ENCODE measurements at places on chromosomes 6 and 20.

- DNase-seq: no peak
These were observed 17.2 kb upstream of the CRIP3 start for GRCh38 chr6:43325876-43326275.

- DNase-seq: no peak
These were observed 82.2 kb upstream of the OPRM1 start for GRCh38 chr6:153956808-153957207.

- no peak for DNase-seq
These were observed 6.9 kb upstream of the OR12D2 start for GRCh38 chr6:29388533-29388932.

DNA sequence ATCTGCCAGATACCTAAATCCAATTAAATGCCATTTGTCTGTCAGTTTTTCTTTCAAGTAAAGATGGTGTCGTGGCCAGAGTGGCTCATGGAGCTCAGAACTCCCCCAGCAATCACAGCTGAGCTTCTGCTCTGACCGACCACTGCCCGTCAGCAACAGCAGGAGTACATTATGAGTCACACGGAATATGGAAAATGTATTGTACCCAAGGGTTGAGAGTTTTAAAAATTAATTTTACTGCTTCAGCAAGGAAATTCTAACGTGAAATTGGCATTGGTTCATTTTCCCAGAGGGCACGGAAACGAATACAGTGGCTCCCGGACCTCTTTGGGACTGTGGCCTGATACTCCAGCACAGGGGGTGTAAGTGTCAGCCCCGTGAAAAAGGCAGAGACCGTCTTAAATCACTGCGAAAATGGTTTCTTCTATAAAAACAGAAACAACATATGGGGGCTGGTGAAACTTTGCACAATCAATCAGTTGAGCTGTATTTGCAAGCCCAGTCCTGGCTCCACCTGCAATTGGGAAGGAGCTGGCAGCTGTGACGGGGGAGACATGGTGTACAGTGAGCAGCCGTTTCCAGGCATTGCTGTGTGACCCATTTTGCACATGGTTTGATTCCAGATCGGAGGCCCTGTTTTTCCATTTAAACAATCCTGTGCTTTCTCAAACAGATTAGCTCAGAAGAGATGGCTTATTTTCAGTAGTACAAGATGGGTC is 12.8 kb downstream of the NPEPL1 start:
- no peak for DNase-seq

- no peak for DNase-seq
These were observed 148.2 kb upstream of the GGTLC1 start for GRCh38 chr20:24136659-24137246.

DNA sequence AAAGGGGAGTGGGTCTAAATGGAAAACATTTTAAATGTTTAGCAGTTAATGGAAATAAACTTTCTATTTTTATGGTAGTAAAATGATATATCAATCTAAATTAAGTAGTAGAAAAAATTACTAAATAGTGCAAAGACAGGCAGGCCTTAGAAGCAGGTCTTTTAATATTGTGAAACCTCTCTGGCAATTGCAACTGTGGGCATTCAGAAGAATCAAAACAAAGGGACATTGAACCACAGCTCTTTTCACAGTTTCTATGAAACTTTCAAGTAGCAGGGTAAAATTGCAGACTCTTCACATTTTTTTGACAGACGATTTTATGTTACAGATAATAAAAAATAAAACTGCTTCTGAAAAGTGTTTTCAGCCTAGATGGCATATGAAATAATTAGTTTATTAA is 533.7 kb downstream of the BCKDHB start:
- DNase-seq: no peak

- DNase-seq: no peak
These were observed 110.8 kb downstream of the TNFAIP3 start for GRCh38 chr6:137977814-137978213.

DNA sequence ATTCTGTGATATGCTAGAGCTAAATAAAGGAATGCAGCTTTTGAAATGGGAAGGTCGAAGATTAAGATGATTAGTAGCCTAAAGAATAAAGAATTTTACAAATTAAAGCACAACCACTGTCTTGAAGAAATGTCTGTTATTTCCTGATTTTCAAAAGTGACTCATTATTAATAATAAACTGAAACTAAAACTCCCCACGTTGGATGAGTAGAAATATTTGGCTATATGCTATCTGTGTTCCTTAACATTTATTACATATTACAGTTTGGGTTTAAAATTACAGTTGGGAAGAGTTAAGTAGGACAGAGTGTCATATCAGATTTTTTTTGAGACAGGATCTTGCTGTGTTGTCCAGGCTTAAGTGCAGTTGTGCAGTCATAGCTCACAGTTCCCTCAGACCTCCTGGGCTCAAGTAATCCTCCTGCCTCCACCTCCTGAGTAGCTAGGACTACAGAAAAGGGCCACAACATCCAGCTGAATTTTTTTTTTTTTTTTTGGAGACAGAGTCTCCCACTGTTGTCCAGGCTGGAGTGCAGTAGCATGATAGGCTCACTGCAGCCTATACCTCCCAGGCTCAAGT is 47.1 kb downstream of the AKIRIN2 start:
- no peak for DNase-seq

GRCh38 chr6:15309611-15310283 is 63.9 kb downstream of the JARID2 start:
- DNase-seq: no peak

DNA sequence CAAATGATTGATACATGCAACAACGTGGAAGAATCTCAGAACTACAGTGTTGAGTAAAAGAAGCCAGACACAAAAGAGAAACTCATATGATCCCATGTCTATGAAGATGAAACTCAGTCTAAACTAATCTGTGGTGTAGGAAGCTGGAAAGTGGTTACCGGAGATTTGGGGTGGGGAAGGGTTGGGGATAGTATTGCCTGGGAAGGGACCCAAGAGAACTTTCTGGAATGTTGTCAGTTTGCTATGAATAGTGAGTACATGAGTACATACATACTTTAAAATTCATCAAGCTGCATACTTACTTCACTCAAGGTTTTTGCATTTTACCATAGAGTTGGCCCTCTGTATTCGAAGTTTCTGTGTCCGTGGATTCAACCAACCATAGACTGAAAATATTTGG is 106.0 kb downstream of the SAMD5 start:
- DNase-seq: no peak

- DNase-seq: no peak
These were observed 12.6 kb upstream of the EIF2S2 start for GRCh38 chr20:34124469-34125249.

GRCh38 chr6:170243791-170244291 is 47.0 kb downstream of the DLL1 start:
- no peak for DNase-seq

DNA sequence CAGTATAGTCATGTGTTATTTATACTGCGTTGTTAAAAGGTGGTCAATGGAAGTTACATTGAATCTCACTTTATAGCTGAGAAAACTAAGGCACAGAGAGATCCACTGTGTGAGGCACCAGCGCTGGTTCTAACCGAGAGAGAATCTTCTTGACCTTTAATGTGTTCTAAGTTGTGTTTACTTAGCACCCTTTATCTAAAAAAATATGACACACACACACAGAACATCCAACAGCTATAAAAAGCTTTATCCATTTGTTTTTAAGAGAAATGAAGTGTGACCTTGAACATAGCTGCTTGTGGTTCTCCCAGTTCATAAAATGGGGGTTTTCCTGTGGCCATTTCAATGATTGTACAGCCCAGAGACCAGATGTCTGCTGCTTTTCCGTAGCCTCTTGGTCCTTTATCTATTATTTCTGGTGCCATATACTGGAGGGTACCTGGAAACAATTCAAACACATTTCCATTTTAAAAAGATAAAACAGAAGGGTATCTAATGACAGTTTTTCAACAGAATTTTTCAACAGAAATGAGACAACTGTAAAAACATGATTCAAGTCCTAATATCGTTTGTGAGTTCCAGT is 54.8 kb upstream of the MAP7 start:
- no peak for DNase-seq

- DNase-seq: no peak
These were observed 66.4 kb downstream of the SLC2A10 start for GRCh38 chr20:46775806-46776205.

- no peak for DNase-seq
These were observed 1500.8 kb upstream of the DEFB115 start for GRCh38 chr20:29756664-29757063.

Measured in retinal pigment epithelial cell (primary cell).